ENCODE measurements at places on chromosomes 5 and 9.
A peak's percentile ranks its signal among the peaks of the same experiment; 100 is the strongest.

GRCh38 chr5:167995844-167996425, 295.5 kb upstream of the WWC1 start:
- no peak for DNase-seq

DNA sequence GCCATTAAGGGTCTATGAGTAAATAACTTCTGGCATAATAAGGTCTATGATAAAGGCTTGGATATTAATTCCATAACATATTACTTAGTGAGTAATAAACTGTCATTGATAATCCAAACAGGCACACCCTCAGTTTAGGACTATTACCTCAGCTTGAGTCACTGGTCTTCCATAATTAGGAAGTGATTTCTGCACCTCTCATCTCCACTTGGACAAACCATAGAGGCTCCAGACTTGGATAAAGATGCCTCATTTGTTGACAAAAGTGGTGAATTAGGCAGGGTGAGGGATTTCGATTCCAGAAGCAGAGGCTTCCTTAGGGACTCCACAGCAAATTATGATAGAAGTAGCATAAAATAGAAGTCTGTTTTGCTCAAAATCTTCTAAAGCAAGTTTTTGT, 127.5 kb upstream of the MTAP start:
- no peak for DNase-seq

DNA sequence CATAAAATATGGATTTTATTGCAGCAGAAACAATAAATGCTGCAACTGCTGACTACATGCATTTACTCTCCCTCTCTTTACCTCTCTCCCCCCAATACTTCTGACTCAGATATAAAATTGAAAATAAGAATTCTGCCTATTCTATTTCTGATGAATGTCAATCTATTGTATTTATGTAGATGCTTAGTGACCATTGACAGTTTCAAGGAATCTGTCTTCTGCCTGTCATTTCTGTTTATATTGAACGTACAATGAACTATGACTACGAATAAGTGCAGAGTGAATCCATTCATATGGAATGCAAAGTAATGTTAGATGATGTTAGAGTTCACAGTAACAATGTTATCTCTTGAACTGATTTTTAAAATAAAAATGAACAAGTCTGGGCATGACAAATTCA, 898 bp downstream of the CDH10 start:
- no peak for DNase-seq

DNA sequence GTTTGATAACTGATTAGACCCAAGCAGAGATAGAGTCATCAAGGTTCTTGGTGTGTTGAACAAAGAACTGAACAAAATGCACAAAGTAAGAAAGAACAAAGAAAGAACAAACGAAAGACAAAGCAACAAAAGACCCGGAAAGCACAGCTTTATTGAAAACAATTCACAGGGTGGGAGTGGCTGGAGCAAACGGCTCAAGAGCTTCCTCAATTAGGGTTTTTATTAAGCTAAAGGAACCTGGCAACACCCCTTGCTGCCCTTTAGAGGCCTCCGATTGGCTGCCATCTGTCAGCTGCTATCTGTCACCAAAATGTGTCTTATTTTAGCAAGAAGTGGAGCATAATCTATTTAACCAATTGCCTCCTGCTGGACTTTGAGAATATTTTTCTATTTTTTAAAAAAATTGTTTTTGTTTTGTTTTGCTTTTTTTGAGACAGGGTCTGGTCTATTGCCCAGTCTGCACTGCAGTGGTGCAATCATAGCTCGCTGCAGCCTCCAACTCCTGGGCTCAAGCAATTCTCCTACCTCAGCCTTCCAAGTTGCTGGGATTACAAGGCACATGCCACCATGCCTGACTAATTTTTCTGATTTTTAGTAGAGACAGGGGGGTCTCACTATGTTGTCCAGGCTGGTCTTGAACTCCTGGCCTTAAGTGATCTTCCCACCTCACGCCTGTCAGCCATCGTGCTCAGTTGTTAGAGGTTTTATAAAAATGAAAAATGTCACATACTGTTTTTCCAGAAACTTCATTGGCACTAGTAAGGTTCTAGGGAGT, 7.7 kb upstream of the ABO start:
- DNase-seq: peak; percentile 49

- DNase-seq: no peak
Measured at GRCh38 chr5:173604141-173604540, 12.3 kb downstream of the BOD1 start.

DNA sequence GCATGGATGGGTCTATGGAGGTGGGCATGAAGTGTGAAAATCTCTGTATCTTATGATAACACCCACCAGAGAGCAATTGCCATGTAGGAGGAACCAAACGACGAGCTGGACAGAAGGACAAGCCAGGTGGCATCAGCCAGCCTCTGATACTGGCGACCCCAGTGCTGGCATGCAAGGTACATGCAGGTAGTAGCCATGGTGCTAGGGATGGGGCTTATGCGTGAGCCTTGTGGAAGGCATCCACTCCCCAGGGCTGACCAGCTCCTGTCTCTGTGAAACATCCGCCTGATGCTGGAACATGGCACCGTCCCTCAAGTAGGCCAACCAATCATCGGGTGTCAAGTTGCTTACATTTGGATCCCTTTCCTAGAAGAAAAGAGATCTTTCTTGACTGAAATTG, 412.9 kb downstream of the GADD45G start:
- DNase-seq: no peak

DNA sequence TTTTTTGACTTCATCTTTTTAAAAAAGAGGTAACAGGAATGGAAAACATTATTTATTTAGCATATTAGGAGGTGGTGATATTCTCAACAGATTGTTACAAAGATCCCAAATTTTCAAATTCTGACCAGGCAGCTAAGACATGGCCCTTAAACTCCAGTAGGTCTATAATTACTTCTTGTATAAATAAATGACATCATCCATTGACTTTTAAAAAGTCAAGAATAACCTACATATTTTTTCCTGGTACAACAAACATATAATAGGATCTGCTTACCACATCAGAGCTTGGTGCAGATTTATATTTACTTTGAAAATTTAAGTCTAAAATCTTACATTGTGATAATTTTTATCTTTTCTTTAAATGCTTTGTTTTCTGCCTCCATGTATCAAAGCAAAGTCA, 92.2 kb upstream of the TRPM3 start:
- no peak for DNase-seq

GRCh38 chr9:114370968-114371320, 16.8 kb downstream of the AKNA start:
- DNase-seq: no peak

DNA sequence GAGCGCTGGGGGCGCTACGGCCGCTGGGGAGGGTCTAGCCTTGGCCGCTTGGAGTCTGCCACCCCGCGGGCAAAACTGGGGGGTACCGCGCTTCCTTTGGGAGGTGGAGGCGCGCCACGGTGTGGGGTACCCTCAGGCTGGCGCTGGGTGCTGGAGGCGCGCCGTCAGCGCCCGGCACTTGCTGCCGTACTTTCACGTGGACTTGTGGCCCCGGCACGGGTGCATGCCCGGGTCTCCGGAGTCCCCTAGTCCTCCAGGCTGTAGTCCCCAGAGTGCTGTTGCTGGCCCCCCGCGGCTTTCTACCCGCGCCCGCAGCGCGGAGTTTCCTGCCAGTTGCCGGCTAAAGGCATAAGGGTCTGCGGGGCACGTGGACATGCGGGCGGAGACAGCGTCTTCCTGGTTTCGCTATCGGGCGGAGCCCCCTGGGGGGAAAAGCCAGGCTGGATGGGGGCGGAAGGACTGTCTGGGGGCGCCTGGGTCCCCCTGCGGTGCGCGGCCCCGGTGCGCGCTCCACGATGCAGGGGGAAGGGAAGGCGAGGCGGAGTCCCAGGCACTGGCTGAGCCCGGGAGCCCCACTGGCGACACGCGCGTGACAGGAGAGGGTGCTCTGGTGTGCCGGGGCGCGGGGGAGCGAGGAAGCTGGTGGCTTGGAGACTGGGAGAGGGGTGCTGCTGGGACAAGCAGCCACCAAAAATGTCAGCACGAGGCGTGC, 666 bp downstream of the PPARGC1B start:
- DNase-seq: peak; percentile 66
